Stimulated activated naive B cell treated with anti-CD40 and anti-IgM and Interleukin-4, amounts not matched to agents 10 μg/mL and 1 μg/mL and 100 μg/mL, for 72 hours (primary cell): ENCODE measurements at places on chromosomes 6 and 20.

- no peak overlapping the region for H3K4me3 ChIP-seq
- H3K27ac ChIP-seq = no peak overlapping the region
- peaks cover 2% of the 10 kb centered on the region for H3K4me1 ChIP-seq
- H3K27me3 ChIP-seq = no peaks in the 10 kb centered on the region
- H3K36me3 ChIP-seq = peaks cover 10% of the 10 kb centered on the region
- no peak for DNase-seq
These were observed 31.5 kb upstream of the POLR1H start for GRCh38 chr6:30029588-30029987.

DNA sequence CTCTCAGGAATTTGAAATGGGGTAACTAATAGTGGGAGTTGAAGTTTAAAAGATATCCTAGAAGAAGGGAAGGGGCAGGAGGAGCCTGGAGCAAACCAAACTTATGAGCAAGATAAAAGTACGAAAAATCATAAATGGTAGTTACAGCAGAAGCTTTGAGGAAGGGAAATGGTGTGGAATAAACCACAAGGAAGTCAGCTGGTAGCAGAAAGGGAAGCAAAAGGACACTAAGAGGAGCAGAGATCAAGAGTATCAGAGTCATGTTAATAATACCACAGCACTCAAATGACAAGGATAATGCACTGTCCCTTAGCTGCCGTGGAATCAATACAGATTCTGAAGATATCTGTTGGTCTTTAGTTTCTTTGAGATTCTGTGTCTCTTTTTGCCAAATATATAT, 44.9 kb upstream of the CCDC28A start:
- no peak overlapping the region for H3K27ac ChIP-seq
- peaks cover 7% of the 10 kb centered on the region for H3K36me3 ChIP-seq
- no peaks in the 10 kb centered on the region for H3K27me3 ChIP-seq
- H3K4me1 ChIP-seq = peaks cover 10% of the 10 kb centered on the region
- DNase-seq = no peak

DNA sequence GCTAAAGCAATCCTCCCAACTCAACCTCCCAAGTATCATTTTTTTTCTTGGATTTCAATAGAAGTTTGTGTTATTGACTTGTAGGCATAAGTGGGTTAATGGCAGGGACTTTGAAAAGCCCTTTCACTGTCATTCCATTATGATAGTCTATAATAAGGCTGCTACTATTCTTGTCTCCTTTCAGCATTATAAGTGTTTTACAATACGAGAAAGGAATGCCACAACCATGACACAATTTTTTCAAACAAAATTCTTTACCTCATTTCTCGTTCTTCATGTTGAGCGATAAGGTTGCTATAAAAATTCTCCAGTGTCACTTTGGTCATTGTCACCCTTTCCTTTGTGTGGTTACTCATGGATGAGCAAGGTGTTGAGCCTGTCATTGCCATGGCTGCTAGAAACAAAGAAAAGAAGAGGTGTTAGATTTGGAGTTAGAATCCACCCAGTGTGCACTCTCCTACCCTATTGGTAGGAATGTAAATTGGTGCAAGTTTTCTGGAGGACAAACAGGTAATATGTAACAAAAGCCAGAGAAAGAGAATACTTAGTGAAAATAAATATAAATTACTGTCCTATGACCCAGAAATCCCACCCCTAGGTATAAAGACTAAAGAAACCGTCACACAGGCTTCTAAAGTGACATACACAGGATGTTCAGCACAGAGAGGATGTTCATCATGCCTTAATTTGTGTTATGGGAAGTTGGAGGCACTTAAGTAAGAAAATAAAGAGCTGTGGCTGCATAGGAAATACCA, 7.3 kb downstream of the STK38 start:
- peaks cover 24% of the 10 kb centered on the region for H3K36me3 ChIP-seq
- H3K4me3 ChIP-seq = no peak overlapping the region
- no peak overlapping the region for H3K27ac ChIP-seq
- no peak for DNase-seq
- H3K4me1 ChIP-seq = peaks cover 26% of the 10 kb centered on the region
- no peaks in the 10 kb centered on the region for H3K27me3 ChIP-seq

GRCh38 chr20:8829256-8829655, 239.6 kb upstream of the PLCB4 start:
- H3K36me3 ChIP-seq = no peaks in the 10 kb centered on the region
- DNase-seq = no peak
- H3K4me3 ChIP-seq = no peak overlapping the region
- no peaks in the 10 kb centered on the region for H3K4me1 ChIP-seq

- H3K27ac ChIP-seq = no peak overlapping the region
- H3K4me3 ChIP-seq = no peak overlapping the region
- no peaks in the 10 kb centered on the region for H3K36me3 ChIP-seq
- H3K27me3 ChIP-seq = peaks cover 41% of the 10 kb centered on the region
These were observed 166.1 kb downstream of the GRM4 start for GRCh38 chr6:33979750-33980149.

- DNase-seq = no peak
- no peaks in the 10 kb centered on the region for H3K27me3 ChIP-seq
- H3K4me1 ChIP-seq = peaks cover 6% of the 10 kb centered on the region
- peaks cover 7% of the 10 kb centered on the region for H3K36me3 ChIP-seq
- H3K4me3 ChIP-seq = no peak overlapping the region
These were observed 310.1 kb downstream of the UTRN start for GRCh38 chr6:144595266-144595665.

DNA sequence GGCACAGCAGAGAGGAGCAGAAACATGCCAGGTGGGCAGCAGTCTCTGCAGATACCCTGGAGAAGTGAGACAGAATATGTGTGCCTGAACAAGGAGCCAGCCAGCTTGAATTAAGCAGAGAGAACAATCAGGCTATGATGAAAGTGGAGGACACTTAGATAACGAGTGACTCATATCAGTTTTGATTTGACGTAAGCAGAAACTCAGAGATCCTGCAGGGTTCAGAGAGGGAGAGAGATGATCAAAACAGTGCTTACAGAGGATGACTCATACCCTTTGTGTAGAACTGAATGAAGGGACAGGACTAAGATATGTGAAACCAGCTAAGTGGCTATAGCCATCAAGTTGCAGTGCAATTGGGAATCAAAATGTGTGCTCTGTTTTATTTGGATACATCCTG, 300.7 kb downstream of the TENT5A start:
- H3K36me3 ChIP-seq = no peaks in the 10 kb centered on the region
- no peak overlapping the region for H3K4me3 ChIP-seq
- H3K27ac ChIP-seq = no peak overlapping the region
- H3K27me3 ChIP-seq = no peaks in the 10 kb centered on the region
- H3K4me1 ChIP-seq = no peaks in the 10 kb centered on the region
